ENCODE measurements at places on chromosomes 4 and X.

- peak; percentile 39 for DNase-seq
These were observed 277.4 kb upstream of the PITX2 start for GRCh38 chr4:110900213-110900769.

GRCh38 chrX:7926914-7927258 is 327 bp downstream of the PNPLA4 start:
- no peak for DNase-seq

DNA sequence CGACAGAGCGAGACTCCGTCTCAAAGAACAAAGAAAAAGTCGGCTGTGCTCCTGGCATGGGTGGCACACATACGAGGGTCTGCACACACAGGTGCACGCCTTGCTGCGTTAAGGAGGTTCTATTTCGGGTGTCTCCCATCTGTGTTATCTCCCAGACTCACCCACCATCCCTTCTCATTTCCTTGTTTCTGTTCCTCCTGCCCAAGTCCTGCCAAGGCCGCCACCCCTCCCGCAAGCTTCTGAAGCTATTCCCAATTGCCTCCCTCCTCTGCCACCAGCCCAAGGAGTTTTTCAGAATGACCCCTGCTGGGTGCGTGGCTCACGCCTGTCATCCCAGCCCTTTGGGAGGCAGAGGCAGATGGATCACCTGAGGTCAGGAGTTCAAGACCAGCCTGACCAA is 6.0 kb upstream of the IL3RA start:
- DNase-seq: no peak

DNA sequence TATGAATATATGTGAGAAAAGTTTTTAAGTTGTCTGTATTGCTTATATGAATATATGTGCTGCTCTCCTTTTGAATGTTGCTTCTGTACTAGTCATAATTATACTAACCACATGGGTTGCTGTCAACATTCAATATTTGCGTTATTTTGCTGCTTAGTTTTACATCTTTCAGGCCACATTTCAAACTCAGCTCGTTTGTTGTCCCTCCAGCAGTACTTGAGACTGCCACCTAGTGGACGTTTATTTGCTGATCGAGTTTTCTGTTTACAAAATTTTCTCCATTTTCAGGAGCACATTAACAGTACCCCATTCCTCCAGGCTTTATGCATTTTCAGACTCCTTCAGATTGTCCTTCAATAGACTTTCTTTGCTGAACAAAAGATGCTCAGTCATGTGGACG is 75.8 kb downstream of the NUDT11 start:
- peak; percentile 54 for DNase-seq

- DNase-seq: peak; percentile 96
These were observed at the start of gene PDLIM5 for GRCh38 chr4:94451695-94452475. TSS of gene PDLIM5 (plus strand) at chr4:94451942. CDS start at chr4:94455289, 3,347 bp downstream.

Measured in GM23248 (cell line).